ENCODE measurements at places on chromosomes 5 and 9. TPM values are rescaled to one million over a fixed set of nuclear protein-coding genes. Genes with fewer than 3 reads are reported as not detected.

Gene MSANTD3
- total RNA-seq: 6.8 TPM

Gene MEGF9
- total RNA-seq: 11.1 TPM

Gene SHOC1
- total RNA-seq: not detected

Gene PCSK1
- total RNA-seq: not detected

Gene GRM6
- total RNA-seq: not detected

Gene SMIM33
- 0.14 TPM for total RNA-seq

Gene CEL
- 2.2 TPM for total RNA-seq

Gene PPP3R2
- total RNA-seq: not detected

Gene FCN2
- total RNA-seq: not detected

Gene MSMP
- 0.84 TPM for total RNA-seq

Gene SLC25A48
- not detected for total RNA-seq

Gene MYORG
- total RNA-seq: 1.9 TPM

Gene KDM4C
- total RNA-seq: 93.3 TPM

Gene LCP2
- total RNA-seq: 414 TPM

Gene PDE6A
- total RNA-seq: not detected

Gene PCDHGA2
- not detected for total RNA-seq

Gene TMEM252
- not detected for total RNA-seq

Gene CYFIP2
- total RNA-seq: 386 TPM

Gene ZNF354C
- total RNA-seq: 3.8 TPM

Gene AQP3
- total RNA-seq: 173 TPM

Gene VPS13A
- 52.4 TPM for total RNA-seq

Gene PCDHA10
- total RNA-seq: not detected

Gene C5
- total RNA-seq: 2.9 TPM

Gene SLC36A3
- total RNA-seq: not detected

Data from naive thymus-derived CD4-positive, alpha-beta T cell (primary cell).